Caco-2 (cell line): ENCODE measurements at places on chromosomes 5 and 9. TPM values are rescaled to one million over a fixed set of nuclear protein-coding genes. Genes with fewer than 3 reads are reported as not detected.

Gene SLC36A2
- not detected in 2 replicates for total RNA-seq

Gene NSG2
- not detected in 2 replicates for total RNA-seq

- H3K4me1 ChIP-seq = no peaks in the 10 kb centered on the region
- DNase-seq = no peak
- H3K4me3 ChIP-seq = no peak overlapping the region
Observed at GRCh38 chr9:118230329-118230728, 526.1 kb downstream of the TLR4 start.

GRCh38 chr5:147855774-147856069, 22.8 kb upstream of the SCGB3A2 start:
- no peak overlapping the region for H3K27ac ChIP-seq
- H3K4me1 ChIP-seq = no peaks in the 10 kb centered on the region; the same call in 1 of the 2 replicates
- DNase-seq = no peak
